ENCODE measurements at places on chromosomes 11 and 22.

DNA sequence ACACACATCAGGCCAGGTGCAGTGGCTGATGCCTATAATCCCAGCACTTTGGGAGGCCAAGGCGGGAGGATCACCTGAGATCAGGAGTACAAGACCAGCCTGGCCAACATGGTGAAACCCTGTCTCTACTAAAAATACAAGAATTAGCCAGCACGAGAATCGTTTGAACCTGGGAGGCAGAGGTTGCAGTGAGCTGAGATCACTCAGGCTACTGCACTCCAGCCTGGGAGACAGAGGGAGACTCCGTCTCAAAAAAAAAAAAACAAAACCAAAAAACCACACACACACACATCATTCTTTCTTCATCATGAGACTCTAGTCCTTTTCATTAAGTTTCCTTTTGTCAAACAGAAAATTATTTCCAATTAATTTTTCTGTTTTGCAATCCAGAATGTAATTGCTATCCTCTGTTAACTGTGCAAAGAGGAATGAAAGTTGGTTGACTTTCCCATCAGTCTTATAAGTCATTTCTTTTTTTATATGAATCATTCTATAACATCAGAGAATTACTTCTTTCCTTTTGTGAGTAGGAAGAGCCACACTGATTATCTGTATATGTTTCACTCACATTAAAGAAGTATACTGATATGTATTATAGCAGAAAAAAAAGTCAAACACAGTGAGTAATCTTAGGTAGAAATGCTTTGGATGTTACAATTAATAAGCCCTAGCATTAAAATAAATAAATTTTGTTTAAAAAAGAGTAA, 52.2 kb downstream of the HORMAD2 start:
- no peak for DNase-seq

DNA sequence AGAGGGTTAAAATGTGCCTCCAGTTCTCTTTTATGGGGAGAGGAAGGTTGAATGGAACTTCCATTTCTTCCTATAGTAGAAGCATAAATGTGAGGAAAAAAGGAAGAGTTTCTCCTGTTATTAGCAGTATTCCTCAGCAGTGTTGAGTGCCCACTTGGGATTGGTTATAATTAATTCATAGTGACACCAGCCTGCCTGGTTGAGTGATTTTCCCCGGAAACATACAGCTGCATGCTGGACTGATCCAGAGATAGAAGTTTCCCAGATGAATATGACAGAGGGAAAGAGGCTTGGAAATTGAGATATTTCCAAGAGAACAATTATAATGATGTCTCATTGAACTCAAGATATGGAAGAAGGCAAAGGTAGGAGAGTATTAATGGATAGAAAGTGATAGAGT, 28.3 kb downstream of the RAB39A start:
- DNase-seq: no peak

DNA sequence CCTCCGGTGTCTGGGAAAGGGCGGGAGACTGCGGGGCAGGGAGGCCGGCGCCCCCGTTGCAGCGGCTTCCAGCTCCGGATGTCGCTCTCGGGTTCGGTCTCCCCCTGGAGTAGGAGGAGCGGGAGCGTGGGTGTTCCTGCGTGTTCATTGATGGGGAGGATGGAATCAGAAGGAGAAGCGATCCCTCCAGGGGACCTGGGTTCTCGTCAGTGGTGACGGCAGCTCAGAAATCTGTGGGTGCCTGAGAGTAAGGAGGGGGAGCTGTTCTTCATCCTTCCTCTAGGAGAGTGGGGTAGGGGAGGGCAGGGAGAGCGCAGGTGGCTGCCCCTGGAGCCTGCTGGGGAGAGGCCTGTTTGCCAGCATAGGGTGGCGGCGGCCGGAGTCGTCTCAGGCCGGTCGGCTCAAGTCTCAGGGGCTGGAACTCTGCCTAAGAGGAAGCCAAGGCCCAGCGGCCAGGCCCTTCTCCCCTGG, 1.1 kb downstream of the UBASH3B start:
- DNase-seq: peak; percentile 59

DNA sequence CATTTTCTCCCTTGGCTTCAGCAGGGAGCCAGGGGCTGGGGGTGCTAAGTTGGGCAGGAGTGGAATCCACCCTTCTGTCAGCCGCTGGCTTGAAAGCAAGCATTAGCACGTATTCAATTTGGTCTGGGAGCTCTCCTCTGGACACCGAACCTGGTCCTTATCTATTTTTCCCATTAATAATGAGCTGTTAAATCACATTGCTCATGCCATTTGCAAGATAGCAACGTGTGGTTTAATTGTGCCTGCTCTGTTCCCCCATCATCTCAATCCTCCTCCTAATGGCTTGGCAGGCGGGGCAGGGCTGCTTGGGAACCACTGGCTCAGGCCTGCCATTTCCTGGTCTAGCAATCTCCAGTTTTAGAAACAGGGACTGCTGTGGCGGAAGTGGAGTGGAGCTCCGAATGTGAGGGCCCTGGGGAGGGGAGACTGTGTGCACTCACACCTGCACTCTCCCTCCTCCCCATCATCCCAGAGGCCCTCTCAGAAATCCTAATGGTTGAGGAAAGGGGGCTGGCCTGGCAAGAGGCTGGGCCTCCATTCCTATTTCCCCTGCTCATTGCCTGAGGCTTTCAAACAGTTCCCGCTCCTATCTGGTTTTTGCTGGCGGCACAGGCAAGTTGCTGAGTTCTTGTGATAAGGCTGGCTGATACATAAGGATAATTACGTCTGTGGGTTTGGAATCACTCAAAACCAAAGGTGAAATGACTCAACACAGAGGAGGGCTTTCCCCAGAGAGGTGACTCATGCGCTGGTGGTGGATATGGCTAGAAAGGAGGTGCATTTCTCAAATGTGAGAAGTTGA, 201.2 kb upstream of the E2F8 start:
- peak; percentile 94 for DNase-seq

GRCh38 chr11:94708642-94709041, 59.5 kb upstream of the AMOTL1 start:
- peak; percentile 47 for DNase-seq

- DNase-seq: peak; percentile 41
Observed at GRCh38 chr22:22942511-22943329, 55.1 kb downstream of the IGLL5 start.

DNA sequence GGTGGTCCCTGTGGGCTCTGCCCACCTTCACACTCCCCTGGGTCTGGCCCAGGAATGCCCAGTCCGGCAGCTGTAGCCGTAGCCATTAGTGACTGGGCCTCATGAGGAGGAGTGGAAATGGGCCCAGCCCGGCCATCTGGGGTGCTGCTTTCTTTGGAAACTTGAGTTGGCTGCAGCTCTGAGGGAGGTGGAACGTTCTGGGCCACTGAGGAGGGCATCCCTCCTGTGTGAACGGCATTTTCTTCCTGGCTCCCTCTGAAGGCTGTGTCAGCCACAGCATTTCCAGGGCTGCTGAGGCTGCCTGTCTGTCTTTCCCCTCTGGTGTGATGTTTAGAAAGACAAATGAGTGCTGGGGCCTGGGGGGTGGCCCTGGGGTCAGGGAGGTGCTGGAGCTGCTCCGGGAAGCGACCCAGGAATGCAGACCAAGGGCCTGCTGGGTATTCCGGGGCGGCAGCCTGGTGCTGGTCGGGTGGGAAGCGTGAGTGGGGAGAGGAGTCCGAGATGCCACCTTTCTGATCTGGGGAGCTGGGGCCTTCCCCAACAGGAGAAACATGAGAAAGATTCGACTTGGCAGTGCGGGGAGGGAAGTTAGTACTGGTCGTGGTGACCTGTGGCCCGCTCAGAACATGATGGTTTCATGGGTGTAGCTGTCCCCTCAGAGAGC, 27.1 kb downstream of the PTDSS2 start:
- no peak for DNase-seq

GRCh38 chr11:79667380-79667779, 226.6 kb upstream of the TENM4 start:
- no peak for DNase-seq

DNA sequence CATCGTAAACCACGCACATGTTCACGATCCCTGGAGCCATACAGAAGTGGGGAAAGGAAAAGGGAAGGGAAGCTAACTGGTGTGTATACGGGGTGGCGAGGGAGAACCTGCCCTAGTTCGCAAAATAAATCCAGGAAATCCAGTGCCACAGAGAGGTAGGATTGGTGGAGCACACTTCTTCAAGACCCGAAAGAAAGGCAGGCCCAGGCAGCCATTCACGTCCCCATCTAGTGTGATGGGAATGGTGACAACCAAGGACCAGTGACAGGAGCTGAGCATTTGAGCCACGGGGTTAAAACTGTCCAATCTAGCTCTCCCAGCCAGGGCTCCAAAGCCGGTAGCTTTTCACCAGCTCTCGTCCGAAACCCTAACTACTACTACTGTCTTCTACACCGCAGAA, 53.7 kb downstream of the IGSF9B start:
- no peak for DNase-seq
